ENCODE measurements at places on chromosomes 11 and 22.

- DNase-seq, result no peak
Observed at GRCh38 chr11:35242412-35243242, 103.7 kb downstream of the CD44 start.

DNA sequence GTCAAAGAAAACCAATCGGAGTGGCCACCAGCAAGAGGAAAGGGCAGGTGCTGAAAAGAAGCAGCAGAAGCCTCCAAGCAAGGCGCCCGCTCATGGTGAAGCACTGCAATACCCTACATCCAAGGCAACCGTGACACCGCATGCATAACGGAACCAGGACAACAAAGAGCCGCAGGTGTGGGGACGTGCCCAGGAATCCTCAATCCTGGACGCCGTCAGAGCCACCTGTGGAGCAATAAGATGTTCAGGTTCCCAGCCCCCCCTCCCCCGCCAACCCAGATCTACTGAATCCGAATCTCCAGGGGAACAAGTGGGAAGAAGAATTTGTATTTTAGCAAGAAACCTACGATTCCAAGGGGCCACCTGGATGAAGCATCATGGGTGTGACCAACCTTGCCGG, 70.8 kb downstream of the SHANK2 start:
- DNase-seq, result no peak

GRCh38 chr11:31913985-31914384, 102.9 kb upstream of the PAX6 start:
- no peak for DNase-seq

DNA sequence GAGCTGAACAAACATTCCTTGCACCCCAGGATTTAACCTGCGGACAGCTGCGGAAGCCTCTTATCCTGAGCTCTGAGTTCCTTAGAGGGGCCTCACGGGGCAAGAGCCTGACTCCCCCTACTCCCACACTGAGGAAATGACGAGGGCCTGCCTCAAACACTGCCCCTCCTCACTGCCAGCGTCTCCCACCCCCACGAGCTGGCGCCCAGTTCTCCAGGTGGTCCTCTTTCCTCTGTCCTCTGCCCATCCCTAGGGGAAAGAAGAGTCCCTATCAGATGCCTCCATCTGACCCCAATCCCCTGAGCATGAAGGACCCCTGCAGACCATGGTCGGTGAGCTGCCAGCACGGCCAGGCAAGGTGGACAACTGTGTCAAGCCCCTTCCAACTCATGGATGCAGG, 14.3 kb downstream of the CHST1 start:
- no peak for DNase-seq

DNA sequence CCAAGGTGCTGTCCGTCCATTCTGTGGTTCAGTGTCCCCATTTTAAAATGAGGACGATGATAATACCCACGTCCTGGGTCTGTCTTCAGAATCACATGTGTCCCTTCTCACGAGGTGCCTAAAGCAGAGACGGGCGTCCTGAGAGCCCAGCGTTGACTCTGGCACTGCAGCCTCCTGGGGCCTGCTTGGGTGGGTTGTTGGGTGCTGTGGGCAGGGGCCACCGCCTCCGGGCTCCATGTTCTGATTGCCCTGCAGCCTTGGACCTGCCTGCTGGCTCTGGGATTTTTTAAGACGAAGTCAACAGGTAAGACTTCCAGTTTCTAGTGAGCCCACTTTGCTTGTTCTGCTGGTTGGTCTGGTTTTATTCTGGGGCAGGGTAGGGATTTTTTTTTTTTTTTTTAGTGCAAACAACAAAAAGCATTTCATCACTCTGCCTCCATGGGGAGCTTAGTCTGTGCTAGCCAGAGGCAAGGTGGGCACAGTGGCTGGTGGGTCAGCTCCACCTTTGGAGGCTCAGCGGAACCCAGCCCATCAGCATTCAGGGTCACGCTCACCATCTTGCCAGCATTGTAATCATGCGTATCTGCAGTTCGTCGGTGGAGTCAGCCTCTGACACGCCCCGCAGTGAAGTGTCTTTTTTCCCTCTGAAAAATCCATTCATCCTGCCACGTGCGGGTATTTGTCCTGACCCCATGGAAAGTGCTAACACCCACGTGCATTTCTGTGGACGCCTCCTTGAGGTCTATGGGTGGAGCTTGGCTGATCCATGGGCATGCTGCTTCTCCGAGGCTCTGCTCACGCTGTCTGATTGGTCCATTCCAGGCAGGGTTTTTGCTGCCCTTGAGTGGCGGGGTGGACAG, 28.3 kb downstream of the NADSYN1 start:
- no peak for DNase-seq

DNA sequence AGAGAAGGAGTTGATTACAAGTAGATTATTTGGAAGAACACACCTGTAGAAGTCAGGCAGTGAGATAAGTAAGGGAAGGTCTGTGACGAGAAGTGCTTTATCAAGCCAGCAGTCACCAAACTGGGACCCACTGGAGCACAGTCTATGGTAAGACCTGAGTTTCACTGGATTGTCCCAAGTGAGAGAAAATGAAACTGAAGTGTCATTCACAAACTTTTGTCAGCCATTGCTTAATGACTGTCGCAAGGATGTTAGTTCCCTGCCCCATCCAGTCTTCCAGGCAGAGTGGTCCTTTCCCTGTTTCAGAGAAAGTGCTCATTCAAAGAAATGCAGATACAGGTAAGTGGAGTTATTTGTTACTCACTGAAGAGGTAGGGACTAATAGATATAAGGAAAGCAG, 728.0 kb upstream of the TENM4 start:
- peak; percentile 46 for DNase-seq

DNA sequence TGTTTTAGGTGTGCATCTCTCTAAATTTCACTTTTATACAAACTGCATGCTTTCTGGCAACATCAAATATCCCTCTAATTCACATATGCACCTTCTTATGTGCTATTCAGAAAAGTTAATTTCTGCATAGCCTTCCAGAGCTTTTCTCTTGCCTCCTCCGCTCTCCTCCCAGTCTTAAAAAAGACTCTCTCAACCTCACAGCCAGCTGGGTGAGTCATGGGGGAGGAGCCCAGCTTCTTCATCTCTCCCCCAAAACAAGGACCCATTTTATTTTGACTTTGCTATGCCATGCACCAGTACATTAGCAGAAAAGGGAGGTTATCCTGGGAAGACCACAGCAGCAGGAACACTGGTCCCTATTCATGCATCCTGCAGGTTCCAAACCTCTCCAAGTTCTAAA, 234.4 kb downstream of the KCNA4 start:
- no peak for DNase-seq

GRCh38 chr11:72744474-72744873, 7.7 kb downstream of the ARAP1 start:
- no peak for DNase-seq

DNA sequence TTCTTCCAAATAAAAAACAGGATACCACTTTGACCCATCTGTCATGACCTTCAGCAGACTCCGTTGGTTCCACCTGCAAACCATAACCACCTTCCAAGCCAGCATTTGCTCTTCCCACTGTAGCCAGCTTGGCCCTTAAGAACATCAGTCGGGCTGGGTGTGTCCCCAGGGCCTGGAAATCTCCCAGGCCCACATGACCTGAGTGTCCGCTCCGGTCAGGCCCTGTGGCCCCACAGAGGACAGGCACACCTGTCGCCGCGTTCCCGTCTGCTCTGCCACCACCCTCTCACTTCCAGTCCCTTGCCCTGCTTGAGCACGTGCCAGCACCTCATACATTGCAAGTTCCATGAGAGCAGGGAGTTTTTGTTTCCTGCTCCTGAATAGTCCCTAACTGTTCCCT, 65.7 kb upstream of the PITPNB start:
- DNase-seq, result no peak

GRCh38 chr22:37560608-37561211, 430 bp downstream of the CDC42EP1 start:
- peak; percentile 33 for DNase-seq

- DNase-seq, result peak; percentile 32
Observed at GRCh38 chr11:15557457-15558230, 442.9 kb downstream of the INSC start.

DNA sequence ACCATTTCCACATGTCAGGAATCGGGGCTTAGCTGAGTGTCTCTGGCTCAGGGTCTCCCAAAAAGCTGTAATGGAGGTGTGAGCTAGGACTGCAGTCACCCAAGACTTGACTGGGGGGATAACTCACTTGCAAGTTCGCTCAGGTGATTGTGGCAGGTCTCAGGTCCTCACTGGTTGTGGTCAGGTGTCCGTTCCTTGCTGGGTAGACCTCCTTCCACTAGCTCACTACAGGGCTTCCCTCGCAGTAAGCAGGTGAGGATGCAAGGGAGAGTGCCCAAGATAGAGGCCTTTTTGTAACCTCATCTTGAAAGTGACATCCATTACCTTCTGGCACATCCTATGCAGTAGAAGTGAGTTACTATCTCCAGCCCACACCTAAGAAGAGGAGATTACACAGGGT, 29.5 kb downstream of the C11orf58 start:
- DNase-seq, result no peak

DNA sequence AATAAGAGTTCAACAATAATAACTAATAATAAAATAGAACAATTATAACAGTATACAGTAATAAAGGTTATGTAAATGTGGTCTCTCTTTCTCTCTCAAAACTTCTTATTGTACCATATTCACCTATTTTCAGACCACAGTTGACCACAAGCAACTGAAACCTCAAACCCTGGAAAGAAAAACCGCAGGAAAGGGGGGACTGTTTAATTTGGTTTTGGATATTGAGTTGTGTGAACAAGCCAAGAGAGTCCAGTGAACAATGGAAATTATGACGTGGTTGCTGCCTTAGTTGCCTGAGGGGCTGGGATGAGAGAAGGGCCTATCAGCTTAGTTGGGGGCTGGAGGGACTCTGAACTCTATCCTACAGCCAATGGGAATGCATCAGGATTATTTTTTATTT, 178.7 kb upstream of the POU2AF2 start:
- no peak for DNase-seq

GRCh38 chr22:44550711-44551491, 52.9 kb upstream of the RTL6 start:
- peak; percentile 86 for DNase-seq

DNA sequence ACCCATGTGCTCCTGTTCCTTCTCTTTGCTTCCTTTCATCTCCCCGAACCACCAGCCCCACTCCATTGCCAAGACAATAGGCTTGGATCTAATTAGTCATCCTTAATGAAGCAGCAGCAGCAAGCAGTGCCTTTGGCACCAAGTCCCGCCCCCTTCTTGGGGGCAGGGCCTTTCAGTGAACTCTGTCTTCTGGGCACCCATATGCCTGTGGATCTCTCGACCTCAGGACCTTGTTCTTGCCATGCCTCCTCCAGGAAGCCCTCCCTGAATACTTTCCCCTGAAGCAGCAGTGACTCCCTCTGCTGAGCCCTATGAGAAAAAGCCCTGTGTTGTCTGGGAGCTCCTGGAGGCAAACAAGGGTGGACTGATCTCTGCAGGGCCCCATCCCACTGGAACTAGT, 32.1 kb downstream of the ARHGEF17 start:
- DNase-seq, result no peak

DNA sequence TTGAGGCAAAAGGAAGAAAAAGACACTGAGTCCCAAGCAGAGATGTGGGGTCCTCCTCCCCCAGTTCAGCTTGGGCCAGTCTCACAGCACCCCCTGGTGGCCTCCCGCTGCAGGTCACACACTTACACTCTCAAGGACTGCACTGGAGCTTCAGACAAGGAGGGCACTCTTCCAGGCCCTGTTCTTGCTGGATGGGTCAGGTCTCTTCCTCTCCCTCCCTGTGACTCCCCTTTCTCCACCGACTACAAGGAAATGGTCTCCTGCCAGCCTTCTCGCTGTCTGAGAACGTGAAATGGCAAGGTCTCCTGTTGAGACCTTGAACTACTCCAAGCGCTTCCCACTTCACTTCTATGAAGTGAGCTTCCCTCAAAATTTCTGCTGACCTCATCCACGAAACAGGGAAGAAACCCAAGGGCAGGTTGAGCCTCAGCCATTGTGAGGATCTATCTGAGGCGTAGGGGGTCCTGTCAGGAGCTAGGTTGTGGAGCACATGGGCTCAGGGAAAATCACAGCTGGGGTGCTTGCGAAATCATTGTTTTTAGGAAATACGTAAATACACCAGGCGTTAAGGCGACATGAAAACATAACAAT, 11.2 kb upstream of the IGLL1 start:
- DNase-seq, result peak; percentile 66

GRCh38 chr11:66918741-66919140, 39.4 kb downstream of the PC start:
- peak; percentile 59 for DNase-seq

DNA sequence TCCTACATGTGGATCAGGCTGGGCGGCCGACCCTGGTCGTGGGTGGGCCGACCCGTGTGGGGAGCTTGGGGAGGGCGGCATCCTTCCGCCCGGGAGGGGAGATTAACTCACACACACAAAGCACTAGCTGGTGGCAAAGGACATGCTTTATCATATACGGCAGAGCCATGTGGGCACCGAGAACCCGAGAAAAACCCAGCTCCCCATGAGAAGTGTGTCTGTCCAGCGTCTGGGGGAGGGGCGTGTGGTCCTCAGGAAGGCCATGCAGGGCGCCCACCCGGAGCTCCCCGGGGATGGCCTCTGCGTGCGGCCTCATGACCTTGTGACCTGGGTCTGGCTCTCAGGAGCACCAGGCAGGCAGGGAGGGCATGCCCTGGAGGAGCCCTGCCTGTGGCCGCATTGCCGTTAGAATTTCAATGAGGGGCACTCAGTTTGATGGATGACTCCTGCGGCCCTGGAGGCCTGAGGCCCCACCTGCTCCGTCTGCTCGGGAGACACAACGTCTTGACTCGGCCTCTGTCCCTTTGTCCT, 39.4 kb upstream of the TOLLIP start:
- DNase-seq, result no peak

DNA sequence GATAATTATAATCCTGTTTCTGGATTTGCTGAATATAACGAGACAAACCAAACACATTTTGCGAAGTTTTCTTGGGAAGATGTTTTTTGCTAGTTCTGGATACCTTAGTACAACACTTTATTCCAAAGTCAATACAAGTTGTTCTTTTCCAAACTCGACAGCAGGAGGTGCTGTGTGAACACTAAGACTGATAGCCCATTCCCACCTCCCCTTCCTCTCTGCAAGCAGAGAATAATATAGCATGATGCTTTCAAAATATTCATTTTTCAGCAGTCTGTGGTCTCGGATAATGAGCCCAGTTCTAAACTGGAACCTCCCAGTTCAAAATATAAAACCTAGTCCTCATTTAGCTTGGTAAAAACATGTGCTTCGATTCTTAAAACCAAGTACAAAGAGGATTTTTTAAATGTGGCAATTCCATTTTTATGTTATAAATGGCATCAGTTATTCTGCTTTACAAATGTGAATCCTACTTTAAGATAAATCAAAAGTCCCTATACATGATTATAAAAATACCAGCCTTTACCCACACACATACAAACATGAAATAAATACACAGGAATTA, 129.1 kb downstream of the DCDC1 start:
- peak; percentile 56 for DNase-seq

- no peak for DNase-seq
Observed at GRCh38 chr22:42326801-42327200, 56.3 kb upstream of the TCF20 start.

Data from suppressor macrophage treated with lipopolysaccharide for 1 hour (primary cell).